ENCODE measurements at places on chromosomes 5 and 9.

DNA sequence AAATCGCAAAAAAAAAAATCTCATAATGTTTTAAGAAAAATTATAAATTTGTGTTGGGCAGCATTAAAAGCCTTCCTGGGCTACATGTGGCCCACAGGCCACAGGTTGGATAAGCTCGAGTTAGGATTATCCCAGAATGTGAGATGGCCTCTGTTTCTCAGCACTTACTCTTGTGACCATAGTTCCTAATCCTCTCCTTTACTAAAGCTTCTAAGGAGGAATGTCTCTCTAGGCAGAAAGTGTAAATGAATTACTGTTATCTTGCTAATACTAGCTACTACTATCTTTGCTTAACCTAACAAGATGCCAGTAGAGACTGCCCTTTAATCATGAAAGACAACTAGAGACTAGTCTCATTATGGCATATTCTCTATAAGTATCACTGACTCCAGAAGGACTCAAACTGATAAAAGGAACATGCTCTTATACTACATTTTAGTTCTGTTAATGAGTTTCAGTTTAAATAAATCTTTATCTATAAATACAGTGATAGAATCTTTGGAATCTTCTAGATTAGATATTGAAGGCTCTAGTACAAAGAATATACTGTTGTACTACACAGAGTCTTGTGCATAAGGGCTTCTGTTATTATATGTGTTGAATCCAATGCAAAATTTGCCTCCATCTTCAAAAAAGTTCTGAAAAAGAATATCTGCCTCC lies 13.8 kb downstream of the INVS start:
- DNase-seq, result no peak

DNA sequence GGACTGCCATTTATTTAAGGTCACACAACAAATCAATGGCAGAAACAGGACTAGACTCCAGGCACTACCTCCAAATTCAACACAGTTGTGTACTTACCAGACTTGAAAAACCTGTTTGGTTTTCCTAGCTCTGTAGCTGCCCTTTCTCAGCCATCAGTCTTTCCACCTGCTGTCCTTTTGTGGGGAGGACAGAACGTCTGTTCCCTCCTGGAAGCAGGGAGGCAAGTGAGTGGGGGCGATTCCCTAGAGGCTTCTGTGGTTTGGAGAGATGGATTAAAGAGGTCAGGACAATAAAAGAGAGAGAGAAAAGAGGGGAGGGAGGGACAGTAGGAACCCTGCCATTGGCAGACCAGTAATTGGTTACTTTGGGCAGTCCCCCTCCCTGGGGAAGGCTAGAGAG lies 14.7 kb downstream of the ASTN2 start:
- DNase-seq, result no peak

GRCh38 chr5:912280-913091 lies 19.8 kb downstream of the TRIP13 start:
- DNase-seq, result peak; percentile 73

- DNase-seq, result no peak
Measured at GRCh38 chr9:130112538-130113151, 58.9 kb downstream of the GPR107 start.

GRCh38 chr9:129408535-129409215 lies 212.2 kb downstream of the C9orf50 start:
- DNase-seq, result no peak

DNA sequence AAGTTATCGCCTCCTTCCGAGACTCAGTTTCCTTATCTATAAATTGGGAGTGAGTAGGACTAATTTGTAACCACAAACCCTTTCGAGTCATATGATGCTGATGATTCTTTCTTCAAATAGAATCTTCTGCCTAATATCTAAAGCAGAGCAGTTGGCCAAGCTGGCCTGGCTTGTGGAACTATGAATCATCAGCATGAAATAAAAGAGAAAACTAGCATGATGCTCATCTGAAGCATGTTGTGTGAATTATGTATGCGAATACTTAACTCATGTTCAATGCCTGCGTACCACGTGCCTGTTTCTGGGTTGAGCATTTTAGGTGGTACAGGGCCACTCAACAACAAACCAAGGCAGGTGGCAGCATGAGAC lies 15.0 kb upstream of the ORM1 start:
- no peak for DNase-seq

DNA sequence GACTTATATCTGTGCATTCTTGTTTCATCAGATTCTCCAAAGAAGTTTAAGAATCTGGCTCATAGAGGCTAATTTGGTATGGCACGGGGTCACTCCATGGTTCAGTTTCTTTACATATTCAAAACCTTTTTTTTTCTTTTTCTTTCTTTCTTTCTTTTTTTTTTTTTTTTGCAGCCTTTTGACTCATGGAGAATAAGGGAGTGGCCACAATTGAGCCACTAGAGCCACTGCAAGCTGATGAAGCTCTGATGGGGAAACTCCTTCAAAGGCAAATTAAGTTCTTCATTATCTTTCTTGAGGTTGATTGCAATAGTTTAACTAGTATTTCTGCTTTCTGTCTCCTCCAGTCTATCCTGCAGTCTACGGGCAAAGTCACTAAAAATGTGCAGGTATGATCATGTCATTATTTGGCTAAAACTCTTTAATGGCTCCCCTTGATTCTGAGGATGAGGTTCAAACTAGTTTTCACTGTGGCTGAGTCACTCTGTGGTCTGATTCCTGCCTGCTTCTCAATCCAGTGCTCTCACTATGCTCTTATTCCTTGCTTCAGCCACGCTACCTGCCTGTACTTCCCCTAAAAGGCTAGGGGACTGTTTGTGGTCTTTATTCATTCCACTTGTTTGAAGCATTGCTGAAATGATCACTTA lies 93.5 kb upstream of the RIOK2 start:
- no peak for DNase-seq

DNA sequence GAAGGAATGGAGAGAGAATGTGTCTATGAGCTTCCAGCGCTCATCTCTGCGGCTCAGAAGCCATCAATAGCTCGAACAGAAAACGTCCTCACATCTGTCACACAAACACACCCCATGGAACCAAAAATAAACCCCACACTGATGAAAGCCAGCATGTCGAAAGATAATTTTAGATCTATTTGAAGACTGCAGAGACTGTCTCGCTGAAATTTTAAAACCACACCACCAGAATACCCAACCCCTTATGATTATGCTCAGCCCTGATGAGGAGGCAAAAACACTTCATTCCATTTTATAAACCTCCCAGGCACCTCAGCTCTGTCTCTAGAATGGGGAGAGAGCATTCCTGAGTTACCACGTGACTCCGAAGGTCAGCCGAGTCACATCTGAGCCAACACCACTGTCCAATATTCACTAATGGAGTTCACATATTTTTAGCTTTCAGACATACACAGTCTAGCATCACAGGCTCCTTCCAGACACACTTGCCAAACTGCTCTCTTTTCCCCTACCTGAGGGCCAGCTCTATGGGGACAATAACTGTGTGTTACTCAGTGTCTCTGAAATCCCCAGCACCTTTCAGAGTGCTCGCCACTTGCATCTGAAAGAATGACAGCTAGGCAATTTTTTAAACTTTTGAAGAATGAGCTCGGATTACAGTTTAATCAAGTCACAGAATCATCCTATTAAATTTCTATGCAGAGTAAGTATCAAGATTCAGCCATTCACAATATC lies 63.2 kb downstream of the SERINC5 start:
- no peak for DNase-seq

DNA sequence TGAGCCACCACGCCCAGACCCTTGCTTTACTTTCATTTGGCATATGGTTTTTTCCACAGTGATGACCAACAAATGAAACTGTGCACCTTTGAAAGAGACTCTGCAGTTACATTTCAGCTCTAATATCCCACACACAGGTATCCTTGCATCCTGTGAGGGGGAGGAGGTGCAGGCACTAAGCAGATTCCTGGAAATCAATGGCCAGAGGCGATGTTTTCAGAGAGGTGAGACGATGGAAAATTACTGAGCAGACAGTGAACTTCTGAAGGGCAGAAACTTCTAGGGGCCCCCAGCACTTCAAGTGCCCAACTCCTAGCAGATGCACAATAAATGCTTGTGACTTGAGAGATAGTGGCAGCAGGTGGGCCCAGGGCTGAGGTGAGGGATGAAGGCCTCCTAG lies 29.8 kb upstream of the GNE start:
- DNase-seq, result no peak

GRCh38 chr9:1759009-1759408 lies 256.1 kb upstream of the SMARCA2 start:
- DNase-seq, result no peak

- DNase-seq, result peak; percentile 88
Measured at GRCh38 chr5:138337685-138338410, at the start of gene FAM53C. TSS of gene FAM53C (plus strand) at chr5:138338266. CDS start at chr5:138341336, 3,070 bp downstream.

DNA sequence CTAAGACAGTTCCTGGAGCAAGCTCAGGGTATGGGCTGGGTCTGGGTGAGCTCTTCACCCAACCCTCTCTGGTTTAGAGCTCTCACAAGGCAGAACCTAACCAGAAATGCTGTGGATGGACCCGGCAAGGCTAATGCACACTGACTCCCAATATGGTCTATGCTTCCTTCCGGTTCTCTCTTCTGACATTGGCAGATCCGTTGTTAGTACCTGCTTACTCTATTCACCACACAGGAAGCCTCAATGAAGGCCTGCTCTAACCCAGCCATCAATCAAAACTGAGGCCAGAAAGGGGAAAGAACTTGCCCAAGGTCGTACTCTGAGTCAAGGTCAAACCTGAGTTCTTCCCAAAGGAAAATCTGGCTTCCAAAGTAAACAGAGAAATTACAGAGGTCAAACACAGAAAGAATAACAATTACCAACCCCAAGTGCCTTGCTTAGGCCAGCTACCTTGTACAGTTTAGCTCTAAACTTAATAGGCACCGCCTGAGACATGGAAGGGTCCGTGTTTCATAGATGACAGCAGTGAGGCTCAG lies 46.0 kb upstream of the AKNA start:
- no peak for DNase-seq

DNA sequence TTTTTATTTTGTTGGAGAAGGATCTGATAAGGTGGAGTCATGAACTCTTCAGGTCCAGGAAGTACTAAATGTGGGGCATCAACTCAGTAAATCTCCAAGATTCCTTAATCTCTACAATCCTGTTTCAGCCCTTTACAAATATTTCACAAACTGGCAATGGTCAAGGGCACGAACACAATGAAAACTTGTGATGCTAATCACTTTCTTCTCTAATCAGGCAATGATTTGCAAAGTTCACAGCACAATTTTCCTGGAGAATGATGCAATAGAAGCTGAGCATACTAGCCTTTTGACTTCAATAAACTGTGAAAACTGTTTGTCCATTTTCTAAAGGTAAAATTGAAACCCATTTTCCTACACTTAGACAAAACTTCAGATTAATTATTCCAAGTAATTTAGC lies 16.9 kb downstream of the GDF9 start:
- DNase-seq, result no peak

DNA sequence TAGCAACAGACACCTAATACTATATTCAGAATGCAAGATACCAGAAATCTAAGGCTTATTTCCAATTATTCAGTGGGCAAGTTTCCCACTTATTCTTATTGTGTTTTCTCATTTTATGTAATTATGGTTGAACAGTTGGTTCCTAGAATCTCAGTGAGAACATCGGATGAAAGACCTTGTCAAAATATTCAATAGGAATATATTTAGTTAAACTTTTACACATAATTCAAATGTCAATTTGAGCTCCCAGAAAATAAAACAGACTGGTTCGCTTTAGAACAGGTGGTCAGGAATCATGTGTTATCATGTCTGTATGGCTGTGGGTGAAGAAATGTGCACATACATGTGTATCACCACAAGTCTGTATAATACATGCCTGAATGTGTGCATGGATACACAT lies 447.8 kb downstream of the MED10 start:
- no peak for DNase-seq

DNA sequence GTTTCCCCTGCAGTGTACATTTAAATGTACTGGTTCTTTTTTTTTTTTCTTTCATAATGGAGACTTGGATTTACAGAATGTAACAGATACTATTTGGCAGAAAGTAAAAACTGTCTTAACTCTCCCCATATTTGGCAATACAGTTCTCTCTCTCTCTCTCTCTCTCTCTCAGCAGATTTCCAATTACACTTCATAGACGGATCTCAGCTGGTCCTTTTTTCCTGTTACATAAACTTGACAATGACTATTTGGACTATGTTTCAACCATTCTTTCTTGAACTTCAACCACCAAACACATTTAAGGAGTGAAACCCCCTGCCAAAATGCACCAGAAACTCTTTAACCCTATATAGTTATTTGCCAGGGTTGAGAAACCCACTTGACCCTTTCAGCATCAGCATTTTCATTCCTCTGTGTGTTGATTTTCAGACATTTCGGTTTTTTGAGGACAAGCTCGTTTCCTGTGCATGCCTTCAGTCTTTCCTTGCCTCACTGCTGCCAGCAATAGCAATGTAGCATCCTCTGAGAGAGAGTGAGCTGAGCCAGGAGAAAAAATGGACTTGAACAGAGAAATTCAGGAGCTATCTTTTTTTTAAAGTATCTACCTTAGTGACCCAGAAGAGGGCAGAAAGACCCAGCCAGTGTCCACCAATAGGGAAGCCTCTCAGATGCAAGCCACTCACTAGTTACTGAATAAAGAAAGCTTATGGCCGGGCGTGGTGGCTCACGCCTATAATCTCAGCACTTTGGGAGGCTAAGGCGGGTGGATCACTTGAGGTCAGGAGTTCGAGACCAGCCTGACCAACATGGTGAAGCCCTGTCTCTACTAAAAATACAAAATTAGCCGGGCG lies 26.0 kb upstream of the GNA14 start:
- DNase-seq, result no peak

GRCh38 chr5:74282490-74282889 lies 358.0 kb downstream of the ENC1 start:
- DNase-seq, result no peak

DNA sequence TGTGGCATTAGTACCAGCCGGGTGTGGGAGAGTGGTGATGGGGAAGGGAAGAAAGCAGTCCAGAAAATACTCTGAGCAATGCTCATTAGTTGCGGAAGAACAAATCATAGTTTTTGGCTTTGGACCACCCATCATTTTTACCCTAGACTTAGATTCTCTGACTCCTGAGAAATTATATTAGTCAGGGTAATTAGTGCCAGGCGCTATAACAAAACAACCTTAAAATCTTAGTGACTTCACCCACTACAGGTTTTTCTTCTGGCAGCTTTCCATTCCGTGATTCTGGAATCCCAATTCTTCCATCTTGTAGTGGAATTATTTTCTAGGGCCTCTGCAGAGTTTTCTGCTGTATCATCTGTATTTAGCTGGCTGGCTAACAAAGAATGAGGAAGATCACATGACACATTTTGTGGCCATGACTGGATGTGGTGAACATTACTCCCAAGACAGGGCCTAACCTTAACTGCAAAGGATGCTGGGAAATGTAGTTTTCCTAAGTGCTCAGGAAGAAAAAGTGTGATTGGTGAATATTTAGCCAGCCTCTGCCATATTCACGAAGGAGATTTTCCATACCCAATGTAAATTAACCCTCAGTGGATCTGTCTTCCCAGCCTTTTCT lies 373.0 kb upstream of the MEF2C start:
- DNase-seq, result no peak

GRCh38 chr5:170357955-170358444 lies 31.2 kb downstream of the KCNMB1 start:
- no peak for DNase-seq

All from T-helper 1 cell (primary cell).